ENCODE measurements at places on chromosomes 1 and 21.
A peak's percentile ranks its signal among the peaks of the same experiment; 100 is the strongest.

- no peak for DNase-seq
Observed at GRCh38 chr1:244369256-244370057, 82.3 kb downstream of the ADSS2 start.

DNA sequence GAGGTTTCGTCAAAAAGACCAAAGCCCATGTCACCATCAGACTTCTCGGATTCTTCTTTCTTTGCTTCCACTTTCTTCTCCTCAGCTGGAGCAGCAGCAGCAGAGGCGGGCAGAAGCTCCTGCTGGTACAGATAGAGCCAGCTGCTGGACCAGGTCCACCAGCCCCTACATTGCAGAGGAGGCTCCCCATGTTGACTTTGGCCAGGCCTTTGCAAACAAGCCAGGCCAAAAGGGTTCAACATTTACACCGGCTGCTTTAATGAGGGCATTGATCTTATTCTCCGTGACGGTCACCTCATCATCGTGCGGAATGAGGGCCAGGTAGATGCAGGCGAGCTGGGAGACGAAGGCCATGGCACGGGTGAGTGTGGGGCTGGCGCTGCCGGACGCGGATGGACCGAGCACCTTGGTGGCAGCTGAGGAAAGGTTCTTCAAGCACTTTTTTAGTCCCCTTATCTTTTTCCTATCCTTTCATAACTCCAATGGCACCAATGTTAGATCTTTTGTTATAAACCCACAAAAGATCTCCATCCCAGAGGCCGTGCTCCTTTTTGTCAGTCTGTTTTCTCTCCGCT lies 358.5 kb downstream of the RGS7 start:
- peak; percentile 1 for DNase-seq

- DNase-seq, result peak; percentile 58
Observed at GRCh38 chr1:119611701-119612113, 36.4 kb downstream of the ZNF697 start.

DNA sequence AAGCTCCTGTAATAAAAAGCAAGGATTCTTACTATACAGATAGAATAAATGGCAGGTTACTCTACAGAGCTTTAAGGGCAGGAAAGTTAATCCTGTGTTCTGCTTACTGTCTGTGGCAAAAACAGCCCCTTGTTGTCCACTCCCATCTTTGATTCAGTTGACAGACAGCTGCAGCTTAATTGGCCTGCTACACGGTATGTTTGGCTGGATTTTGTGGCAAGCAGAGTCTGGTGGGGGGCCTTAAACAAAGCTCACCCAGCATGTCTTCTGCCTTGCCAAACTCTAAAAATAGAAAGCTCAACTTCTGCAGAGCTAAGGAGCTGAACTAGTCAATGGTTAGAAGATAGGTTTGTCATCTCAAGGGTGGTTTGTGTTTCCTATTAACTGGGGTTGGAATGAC lies 407.2 kb downstream of the HLX start:
- no peak for DNase-seq

DNA sequence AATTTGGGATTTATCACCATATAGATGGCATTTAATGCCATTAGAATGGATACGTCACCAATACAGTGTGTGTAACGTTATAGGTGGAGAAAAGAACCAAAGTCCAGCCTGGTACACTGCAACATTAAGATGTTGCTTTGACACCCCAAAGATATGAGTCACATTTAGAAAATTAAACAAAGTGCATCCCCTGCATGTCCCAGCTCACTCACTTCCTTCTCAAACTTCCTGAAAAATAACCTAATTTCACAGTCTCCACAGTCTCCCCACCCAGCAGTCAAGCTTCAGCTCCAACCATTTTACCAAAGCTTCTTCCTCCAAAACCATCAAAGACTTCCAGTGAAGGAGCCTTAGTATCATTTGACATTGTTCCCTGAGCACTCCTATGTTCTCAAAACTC lies 111.9 kb downstream of the OMA1 start:
- DNase-seq, result no peak
